Stromal cell of bone marrow (primary cell): ENCODE measurements at places on chromosomes 2 and 18.

GRCh38 chr2:127408807-127409099 lies 9.5 kb upstream of the PROC start:
- DNase-seq, result no peak

GRCh38 chr2:206273905-206274304 lies 558 bp upstream of the ZDBF2 start:
- DNase-seq, result no peak

GRCh38 chr2:219998107-219998506 lies 370.7 kb downstream of the SLC4A3 start:
- DNase-seq, result no peak

DNA sequence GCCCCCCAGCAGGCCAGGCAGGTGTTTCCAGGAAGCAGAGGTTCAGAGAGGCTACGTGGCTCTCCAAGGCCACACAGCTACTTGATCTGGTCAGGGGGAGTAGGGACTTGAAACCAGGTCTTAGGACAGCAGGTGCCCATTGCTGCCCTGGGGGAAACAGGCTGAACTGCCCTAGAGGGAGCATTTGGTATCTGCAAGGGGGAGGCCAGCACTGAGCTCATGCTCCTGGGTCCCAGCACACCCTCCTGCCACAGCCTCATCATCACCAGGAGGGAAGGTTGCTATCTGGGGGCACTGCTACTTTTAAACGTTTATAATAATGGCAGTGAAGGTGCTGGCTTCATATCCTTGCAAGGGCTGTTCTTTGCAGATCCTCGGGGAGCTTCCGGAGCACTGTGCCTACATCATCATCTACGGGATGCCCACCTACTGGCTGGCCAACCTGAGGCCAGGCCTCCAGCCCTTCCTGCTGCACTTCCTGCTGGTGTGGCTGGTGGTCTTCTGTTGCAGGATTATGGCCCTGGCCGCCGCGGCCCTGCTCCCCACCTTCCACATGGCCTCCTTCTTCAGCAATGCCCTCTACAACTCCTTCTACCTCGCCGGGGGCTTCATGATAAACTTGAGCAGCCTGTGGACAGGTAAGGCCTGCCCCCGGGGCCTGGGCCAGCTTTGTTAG lies 36.1 kb downstream of the ABCG8 start:
- no peak for DNase-seq

- DNase-seq, result no peak
Observed at GRCh38 chr18:62524440-62525200, 1.8 kb downstream of the ZCCHC2 start.

DNA sequence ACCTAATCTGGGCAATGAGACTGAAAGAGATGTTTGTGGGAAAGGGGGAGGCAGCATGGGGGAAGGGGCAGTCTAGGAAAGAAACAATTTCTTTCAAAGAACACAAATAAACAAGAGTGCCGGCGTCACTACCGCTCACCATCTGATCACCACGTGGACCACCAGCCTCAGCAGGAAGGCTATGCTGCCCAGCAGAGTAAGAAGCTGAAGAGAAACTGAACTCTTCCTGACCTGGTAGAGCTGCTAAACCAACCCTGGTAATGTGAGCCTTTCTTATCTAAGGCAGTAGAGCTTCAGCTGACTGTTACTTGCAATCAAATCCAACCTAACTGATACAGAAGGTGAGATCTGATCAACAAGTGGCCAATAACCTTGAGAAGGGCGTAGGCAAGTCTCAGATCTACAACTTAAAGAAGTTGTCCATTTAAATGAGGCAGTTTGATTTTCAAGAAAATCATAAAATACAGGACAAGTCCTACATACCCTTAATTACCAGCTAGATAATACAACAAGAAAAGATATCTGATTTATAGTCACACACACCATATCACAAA lies 44.2 kb upstream of the SPTBN1 start:
- DNase-seq, result no peak

DNA sequence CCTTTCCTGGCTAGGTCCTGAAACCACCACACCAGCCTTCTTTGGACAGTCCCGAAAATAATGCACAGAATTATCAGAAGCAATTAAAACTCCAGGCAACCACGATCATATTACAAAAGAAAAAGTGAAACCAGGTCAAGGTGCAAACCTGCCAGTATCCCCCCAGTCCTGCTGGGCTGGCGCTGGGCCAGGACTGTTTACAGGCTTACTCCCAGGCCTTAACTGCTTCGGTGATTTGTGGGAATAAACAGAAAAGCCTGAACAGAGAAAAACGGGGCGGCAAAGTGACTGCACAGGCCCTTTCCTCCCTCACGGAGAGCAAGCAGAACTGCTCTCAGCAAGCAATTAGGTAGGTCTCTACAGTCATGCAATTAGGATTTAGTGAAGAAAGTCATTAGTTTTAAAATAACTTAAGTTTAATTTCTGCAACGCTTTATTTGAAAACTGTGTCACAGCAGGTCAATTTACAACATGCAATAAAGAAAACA lies 1.3 kb downstream of the HDAC4 start:
- DNase-seq, result no peak

- DNase-seq, result no peak
Observed at GRCh38 chr18:49862656-49863385, 49.5 kb upstream of the ACAA2 start.

GRCh38 chr2:134459706-134460406 lies 206.0 kb downstream of the MGAT5 start:
- no peak for DNase-seq

- DNase-seq, result no peak
Observed at GRCh38 chr2:239831001-239831731, 194.0 kb downstream of the NDUFA10 start.

DNA sequence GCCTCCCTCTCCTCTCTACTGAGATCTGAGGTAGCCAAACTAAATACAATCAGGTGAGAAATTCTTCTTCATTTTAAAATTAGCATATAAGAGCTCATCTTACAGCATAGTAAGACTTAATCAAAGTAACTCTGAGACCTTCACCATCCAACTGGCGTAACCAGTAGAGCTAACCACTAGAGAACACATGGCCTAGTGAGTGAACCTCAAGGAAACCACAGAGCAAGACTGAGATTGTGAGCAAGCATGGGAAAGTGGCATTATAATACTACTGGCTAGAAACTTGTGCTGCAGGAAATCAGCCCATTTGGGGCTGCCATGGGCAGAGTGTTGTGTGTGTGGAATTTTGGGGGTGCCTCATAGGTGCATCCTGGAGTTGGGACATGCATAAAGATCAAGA lies 61.1 kb upstream of the SPHKAP start:
- DNase-seq, result no peak

DNA sequence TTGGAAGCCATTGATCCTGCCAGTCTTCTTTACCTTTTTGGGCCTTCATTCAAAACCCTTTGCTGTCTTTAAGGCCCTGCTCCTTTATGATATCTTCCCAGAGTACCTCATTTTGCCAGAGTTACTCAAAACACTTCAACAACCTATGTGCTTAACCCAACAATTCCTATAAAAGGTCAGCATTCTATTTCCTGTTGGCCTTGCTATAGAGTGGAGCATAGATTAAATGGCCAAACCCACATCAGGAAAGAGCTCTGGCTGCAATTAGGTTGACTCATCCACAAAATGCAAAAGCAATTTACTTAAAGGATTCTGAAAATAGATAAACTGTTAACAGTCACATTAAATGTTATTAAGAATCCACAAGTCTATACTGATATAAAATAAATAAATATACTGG lies 21.2 kb downstream of the MRPL33 start:
- DNase-seq, result no peak

DNA sequence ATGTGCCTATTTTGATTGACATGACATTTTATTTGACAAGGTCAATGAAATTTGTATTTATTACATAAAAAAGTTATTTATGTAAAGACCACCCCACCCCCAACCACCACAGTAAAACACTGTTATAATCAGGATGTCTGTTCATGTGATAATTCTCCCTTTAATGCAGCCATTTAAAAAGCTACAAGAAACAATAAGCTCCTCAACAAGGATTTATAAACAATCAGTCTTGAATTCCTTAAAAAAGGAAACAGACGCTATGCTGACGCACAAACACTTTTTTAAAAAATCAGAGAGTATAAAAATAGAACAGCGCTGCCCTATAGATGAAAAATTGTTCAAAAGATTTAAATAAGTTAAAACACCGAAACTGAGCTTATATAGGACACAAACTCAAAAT lies 102.2 kb downstream of the SOS1 start:
- DNase-seq, result no peak

- DNase-seq, result no peak
Observed at GRCh38 chr2:113175042-113175628, 1.4 kb downstream of the PSD4 start.
